ENCODE measurements at places on chromosomes 3 and 15.

GRCh38 chr3:157436583-157437291, at the start of gene PTX3:
TSS of gene PTX3 (plus strand) at chr3:157436850. CDS start at chr3:157436934, 84 bp downstream.
- no peaks in the 10 kb centered on the region for H3K36me3 ChIP-seq
- peak; percentile 15 for DNase-seq
- no peak within 1 kb of the TSS for H3K27ac ChIP-seq
- H3K27me3 ChIP-seq: peaks cover 25% of the 10 kb centered on the region
- peaks cover 10% of the 10 kb centered on the region for H3K4me1 ChIP-seq

- H3K4me3 ChIP-seq: no peak overlapping the region
- H3K36me3 ChIP-seq: no peaks in the 10 kb centered on the region
- no peak overlapping the region for H3K27ac ChIP-seq
- DNase-seq: no peak
Observed at GRCh38 chr15:34726406-34727100, 28.2 kb downstream of the GJD2 start.

- no peaks in the 10 kb centered on the region for H3K27me3 ChIP-seq
- H3K27ac ChIP-seq: no peak overlapping the region
- DNase-seq: no peak
- no peaks in the 10 kb centered on the region for H3K4me1 ChIP-seq
- H3K36me3 ChIP-seq: no peaks in the 10 kb centered on the region
Observed at GRCh38 chr3:46710671-46711295, 6.9 kb downstream of the PRSS50 start.

DNA sequence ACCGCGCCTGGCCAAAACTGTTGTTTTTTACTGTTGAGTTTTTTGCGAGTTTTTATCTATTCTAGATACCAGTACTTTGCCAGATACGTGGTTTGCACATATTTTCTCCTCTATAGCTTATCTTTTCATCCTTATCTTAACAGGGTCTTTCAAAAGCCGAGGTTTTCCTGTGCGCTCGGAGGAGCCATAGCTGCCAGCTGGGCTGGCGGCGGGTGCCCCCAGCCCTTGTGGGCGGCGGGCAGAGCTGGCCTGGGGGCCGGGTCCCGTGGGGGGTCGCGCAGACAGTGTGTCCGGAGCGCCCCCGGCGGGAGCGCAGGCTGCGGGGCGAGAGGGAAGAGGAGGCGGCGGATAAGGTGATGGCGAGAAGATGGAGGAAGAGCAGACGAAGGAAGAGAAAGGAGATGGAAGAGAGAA, 11.1 kb upstream of the EIF4A2 start:
- H3K27me3 ChIP-seq: no peaks in the 10 kb centered on the region
- peak overlapping the region; percentile 88 for H3K27ac ChIP-seq
- H3K4me1 ChIP-seq: peaks cover 12% of the 10 kb centered on the region
- peak overlapping the region; percentile 82 for H3K4me3 ChIP-seq

GRCh38 chr3:12893247-12893646, 51.9 kb upstream of the RPL32 start:
- peaks cover 8% of the 10 kb centered on the region for H3K27me3 ChIP-seq
- no peak for DNase-seq
- no peaks in the 10 kb centered on the region for H3K36me3 ChIP-seq
- no peak overlapping the region for H3K27ac ChIP-seq
- H3K4me1 ChIP-seq: peaks cover 12% of the 10 kb centered on the region
- no peak overlapping the region for H3K4me3 ChIP-seq

- peaks cover 1% of the 10 kb centered on the region for H3K27me3 ChIP-seq
- DNase-seq: no peak
- no peak overlapping the region for H3K4me3 ChIP-seq
- H3K27ac ChIP-seq: no peak overlapping the region
- no peaks in the 10 kb centered on the region for H3K4me1 ChIP-seq
Observed at GRCh38 chr3:66099541-66100065, 60.9 kb upstream of the MAGI1 start.

GRCh38 chr3:150410311-150411105, 2.4 kb downstream of the TSC22D2 start:
- H3K36me3 ChIP-seq: peaks cover 33% of the 10 kb centered on the region
- peaks cover 40% of the 10 kb centered on the region for H3K4me1 ChIP-seq

- no peak overlapping the region for H3K27ac ChIP-seq
- no peaks in the 10 kb centered on the region for H3K36me3 ChIP-seq
- H3K4me1 ChIP-seq: no peaks in the 10 kb centered on the region
- H3K27me3 ChIP-seq: no peaks in the 10 kb centered on the region
Observed at GRCh38 chr15:54227569-54227968, 249.3 kb downstream of the UNC13C start.
